ENCODE measurements at places on chromosomes 4 and X.

DNA sequence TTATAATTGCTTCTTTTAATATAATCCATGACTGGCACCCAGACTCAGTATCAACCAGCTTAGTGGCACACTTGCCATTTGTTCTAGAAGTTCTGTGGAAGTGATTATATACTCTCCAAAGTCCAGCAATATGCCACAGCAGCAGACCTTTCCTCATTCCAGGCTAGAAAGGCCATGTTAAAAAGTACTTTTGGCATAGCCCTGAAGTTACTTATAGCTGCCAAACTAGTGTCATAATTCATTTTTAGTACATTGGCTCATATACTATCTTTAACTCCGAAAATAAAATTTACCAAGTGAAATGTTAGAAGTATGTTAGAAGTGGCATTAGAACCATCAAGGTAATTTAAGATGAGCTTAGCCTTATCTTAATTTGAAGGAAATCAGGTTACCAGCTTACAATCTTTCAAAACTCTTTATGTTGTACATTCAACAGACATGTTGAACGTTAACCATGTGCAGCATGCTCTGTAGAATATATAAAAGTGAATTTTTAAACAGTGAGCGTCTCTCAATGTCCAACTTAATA is 714.2 kb upstream of the LCORL start:
- DNase-seq = no peak

- peak; percentile 46 for DNase-seq
Observed at GRCh38 chr4:73922766-73923630, 53.8 kb downstream of the CXCL1 start.

GRCh38 chr4:38145033-38145678 is 185.0 kb downstream of the PTTG2 start:
- DNase-seq = no peak

DNA sequence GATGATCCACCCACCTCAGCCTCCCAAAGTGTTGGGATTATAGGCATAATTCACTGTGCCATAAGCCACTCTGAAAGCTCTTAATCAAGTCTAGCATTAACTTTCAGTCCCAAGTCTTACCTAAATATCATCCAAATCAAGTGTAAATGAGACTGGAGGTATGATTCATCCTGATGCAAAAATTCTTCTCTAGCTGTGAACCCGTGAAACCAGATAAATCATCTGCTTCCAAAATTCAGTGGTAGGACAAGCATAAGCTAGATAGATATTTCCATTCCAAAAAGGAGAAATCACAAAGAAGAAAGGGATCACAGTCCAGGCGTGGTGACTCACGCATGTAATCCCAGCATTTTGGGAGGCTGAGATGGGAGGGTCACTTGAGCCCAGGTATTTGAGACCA is 8.8 kb upstream of the TBC1D25 start:
- no peak for DNase-seq

DNA sequence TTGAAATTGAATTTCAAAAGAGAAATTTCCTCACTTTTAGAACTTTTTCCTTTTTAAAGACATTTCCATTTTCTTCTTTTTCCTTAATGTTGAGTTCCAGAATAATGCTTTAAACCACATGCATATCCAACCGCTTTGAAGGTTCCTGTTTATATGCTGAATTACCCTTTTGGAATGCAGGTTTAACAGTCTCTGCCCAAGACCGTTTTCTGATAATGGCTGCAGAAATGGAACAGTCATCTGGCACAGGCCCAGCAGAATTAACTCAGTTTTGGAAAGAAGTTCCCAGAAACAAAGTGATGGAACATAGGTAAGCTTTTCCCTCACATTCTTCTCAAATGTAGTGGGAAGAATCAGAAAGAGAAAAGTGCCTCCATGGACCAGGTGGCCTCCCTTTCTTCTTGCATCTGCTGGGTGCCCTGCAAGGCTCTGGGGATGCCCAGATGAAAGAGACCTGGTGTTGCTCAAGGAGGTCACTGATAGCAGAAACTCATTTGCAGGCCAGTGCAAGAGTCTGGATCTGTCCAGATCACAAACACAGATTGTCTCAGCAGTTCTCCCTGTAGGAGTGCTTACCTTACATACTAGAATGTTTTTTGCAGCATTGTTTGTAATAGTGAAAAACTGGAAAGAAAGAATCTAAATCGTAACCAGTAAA is 42.9 kb downstream of the MOSPD2 start:
- no peak for DNase-seq

DNA sequence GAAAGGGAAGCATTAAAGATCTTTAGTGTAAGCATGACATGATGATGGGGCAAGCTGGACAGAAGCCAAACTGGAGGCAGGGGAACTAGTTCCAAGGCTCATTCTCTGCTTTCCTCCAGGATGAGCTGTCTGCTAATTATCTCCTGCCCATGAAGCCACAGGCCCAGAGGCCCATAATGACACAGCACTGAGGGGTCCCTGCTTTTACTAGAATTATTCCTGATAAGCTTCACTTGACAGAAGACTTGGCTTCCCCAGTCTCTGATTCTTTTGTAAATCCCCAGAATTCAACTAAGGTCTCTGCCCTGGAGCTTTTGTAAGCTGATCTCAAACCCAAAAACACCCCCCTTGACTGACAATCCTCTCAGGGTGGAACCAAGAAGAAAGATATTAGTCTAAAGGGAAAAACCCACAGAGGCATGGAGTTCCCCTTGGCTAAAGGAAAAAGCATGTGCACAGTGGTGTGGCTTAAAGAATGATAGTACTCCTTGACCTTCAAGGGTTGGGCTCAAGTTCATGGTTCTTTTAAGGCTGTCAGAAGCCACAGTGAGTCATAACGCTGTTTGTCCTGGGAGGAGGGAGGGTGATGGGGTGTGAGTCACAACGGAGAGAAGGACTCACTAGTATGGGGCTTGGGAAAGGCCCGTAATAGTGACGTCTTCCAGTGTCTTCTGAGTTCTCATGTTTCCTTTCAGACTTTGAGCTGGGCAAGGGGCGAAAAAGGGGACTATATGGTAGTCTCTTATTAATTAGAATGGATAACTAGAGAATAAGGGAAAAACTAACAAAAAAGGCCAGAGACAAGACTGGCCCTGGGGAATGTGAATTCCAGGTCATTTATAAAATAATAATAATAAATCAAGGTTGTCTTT is 146.0 kb upstream of the CPEB2 start:
- DNase-seq = peak; percentile 59

- DNase-seq = no peak
Observed at GRCh38 chrX:17475449-17476217, 100.6 kb downstream of the NHS start.

- DNase-seq = no peak
Observed at GRCh38 chr4:52507774-52508173, 151.3 kb downstream of the USP46 start.

- DNase-seq = no peak
Observed at GRCh38 chr4:111631215-111631999, 513.8 kb upstream of the FAM241A start.

- DNase-seq = no peak
Observed at GRCh38 chrX:108712886-108713285, 23.5 kb downstream of the IRS4 start.

GRCh38 chr4:39456946-39457763 is 1.6 kb downstream of the RPL9 start:
- DNase-seq = no peak

- no peak for DNase-seq
Observed at GRCh38 chr4:67542076-67542475, 3.2 kb downstream of the CENPC start.

DNA sequence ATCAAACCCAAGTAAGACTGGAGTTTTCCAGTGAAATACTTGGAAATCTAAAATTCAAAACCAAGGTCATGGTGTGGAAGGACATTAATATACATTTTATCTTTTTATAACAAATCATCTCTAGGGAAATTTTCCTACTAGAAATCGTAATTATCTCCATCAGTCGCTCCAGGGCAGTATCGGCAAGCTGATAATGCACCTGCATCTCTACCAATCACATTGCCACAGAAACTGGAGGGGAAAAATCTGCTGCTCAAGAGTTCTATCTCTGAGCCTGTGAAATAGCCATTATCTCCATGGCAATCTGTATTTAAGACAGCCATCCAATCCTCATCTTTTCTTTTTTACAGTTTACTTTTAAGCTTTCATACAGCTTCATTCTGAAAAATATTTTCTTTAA is 538.3 kb upstream of the GALNT7 start:
- DNase-seq = no peak
